CD8-positive, alpha-beta memory T cell (primary cell): ENCODE measurements at places on chromosomes 5 and 9. TPM values are rescaled to one million over a fixed set of nuclear protein-coding genes. Genes with fewer than 3 reads are reported as not detected.

DNA sequence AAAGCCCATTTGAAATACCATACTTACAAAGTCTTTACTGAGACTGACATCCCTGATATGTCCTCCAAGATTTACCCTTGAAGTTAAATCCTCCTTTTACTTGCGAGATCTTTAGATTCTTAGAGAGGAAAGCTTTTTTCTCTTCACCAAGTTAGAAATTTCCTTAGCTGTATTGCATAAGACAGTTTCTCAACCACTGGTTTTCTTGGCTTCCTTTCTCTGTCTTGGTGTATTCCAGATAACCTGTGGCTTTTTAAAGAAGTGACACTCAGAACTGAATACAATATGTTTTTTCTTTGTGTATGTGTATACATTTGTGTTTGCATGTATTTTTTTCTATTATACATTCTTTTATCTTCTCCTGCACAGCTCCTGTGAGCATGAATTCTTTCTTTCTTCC lies 65.0 kb downstream of the SNCAIP start:
- no peak overlapping the region for H3K4me3 ChIP-seq
- no peak overlapping the region for H3K27ac ChIP-seq
- no peaks in the 10 kb centered on the region for H3K4me1 ChIP-seq
- H3K27me3 ChIP-seq, result no peaks in the 10 kb centered on the region
- DNase-seq, result no peak

GRCh38 chr5:14588758-14589543 lies 7.4 kb downstream of the OTULINL start:
- no peaks in the 10 kb centered on the region for H3K36me3 ChIP-seq
- H3K4me3 ChIP-seq, result no peak overlapping the region
- H3K27ac ChIP-seq, result no peak overlapping the region
- DNase-seq, result no peak
- H3K27me3 ChIP-seq, result no peaks in the 10 kb centered on the region

DNA sequence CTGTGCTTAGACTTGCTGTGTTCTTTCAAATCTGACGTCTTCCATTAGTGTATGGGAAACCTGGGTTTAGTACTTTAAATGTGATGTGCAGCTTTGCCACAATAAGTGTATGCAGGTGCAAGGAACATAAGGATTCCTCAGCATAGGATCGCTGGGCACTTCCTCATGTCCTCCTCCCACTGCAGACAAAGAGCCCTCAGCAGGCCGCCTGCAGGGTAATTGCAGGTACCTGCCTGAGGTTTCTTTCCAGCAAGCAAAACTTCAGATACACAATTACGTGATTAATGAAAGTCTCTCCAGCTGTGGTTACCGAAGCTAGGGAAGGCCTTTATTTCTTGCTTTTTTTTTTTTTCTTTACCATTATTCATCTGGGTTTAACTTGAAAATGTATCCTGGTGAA lies 233.1 kb downstream of the RFK start:
- H3K36me3 ChIP-seq, result no peaks in the 10 kb centered on the region
- H3K4me1 ChIP-seq, result no peaks in the 10 kb centered on the region
- no peaks in the 10 kb centered on the region for H3K27me3 ChIP-seq

- H3K4me1 ChIP-seq, result no peaks in the 10 kb centered on the region
- no peak for DNase-seq
- no peak overlapping the region for H3K27ac ChIP-seq
These were observed 110.1 kb downstream of the SIL1 start for GRCh38 chr5:139088024-139088423.

GRCh38 chr5:176943816-176944215 lies 44.7 kb upstream of the HK3 start:
- H3K4me3 ChIP-seq, result no peak overlapping the region
- no peak overlapping the region for H3K27ac ChIP-seq
- DNase-seq, result no peak
- H3K4me1 ChIP-seq, result no peaks in the 10 kb centered on the region
- no peaks in the 10 kb centered on the region for H3K27me3 ChIP-seq
- H3K36me3 ChIP-seq, result peaks cover 20% of the 10 kb centered on the region

- H3K4me1 ChIP-seq, result peaks cover 31% of the 10 kb centered on the region
- H3K27me3 ChIP-seq, result no peaks in the 10 kb centered on the region
- no peak overlapping the region for H3K27ac ChIP-seq
- peaks cover 7% of the 10 kb centered on the region for H3K36me3 ChIP-seq
- H3K4me3 ChIP-seq, result no peak overlapping the region
These were observed 11.8 kb upstream of the LNPEP start for GRCh38 chr5:96924016-96924443.

DNA sequence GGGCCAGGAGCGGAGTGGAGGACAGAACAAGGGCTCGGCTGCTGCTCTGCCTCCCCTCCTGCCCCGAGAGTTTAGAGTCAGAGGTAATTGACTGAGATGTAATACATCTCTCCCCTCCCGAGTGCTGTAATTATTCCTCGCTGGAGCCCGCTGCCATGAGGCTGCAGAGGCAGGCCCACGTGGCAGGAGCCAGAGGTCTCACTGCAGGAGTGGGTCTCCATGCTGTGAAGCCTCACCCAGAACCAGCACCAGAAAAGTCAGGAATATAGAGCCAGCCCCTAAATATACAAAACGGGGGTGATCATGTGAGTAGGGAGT lies 2.5 kb downstream of the FAM163B start:
- no peak overlapping the region for H3K27ac ChIP-seq
- peaks cover 5% of the 10 kb centered on the region for H3K4me1 ChIP-seq
- H3K36me3 ChIP-seq, result no peaks in the 10 kb centered on the region
- no peak overlapping the region for H3K4me3 ChIP-seq

DNA sequence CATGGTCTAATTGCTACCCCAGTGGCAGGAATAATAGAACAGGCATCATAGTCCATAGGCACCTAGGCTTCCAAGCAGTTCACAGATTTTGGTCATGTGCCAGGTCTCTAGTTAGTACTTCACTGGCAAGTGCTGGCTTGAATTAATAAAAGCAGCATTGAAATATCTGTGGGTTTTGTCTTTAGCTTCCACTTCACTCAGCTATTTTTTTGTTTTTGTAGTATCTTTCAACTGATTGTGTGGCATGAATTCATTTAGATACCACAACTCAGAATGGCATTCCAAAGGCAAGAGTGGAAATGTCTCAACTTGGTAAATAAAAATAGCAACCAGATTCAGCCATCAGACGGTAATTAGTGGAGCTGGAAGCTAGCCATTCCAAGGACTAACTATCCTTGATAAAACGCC lies 27.9 kb upstream of the ITGA2 start:
- DNase-seq, result no peak
- H3K4me1 ChIP-seq, result no peaks in the 10 kb centered on the region
- no peak overlapping the region for H3K4me3 ChIP-seq
- H3K36me3 ChIP-seq, result no peaks in the 10 kb centered on the region
- H3K27ac ChIP-seq, result no peak overlapping the region
- H3K27me3 ChIP-seq, result no peaks in the 10 kb centered on the region

GRCh38 chr9:108525186-108525585 lies 330.6 kb downstream of the ACTL7B start:
- no peak overlapping the region for H3K27ac ChIP-seq
- DNase-seq, result no peak
- no peaks in the 10 kb centered on the region for H3K27me3 ChIP-seq
- H3K4me3 ChIP-seq, result no peak overlapping the region
- H3K4me1 ChIP-seq, result no peaks in the 10 kb centered on the region

- peaks cover 24% of the 10 kb centered on the region for H3K4me1 ChIP-seq
- DNase-seq, result peak; percentile 88
- peak overlapping the region; percentile 95 for H3K27ac ChIP-seq
- no peaks in the 10 kb centered on the region for H3K36me3 ChIP-seq
- H3K4me3 ChIP-seq, result peak overlapping the region; percentile 96
- H3K27me3 ChIP-seq, result no peaks in the 10 kb centered on the region
These were observed 613 bp downstream of the ZBTB5 start for GRCh38 chr9:37464426-37465248.

Gene NAIP
- total RNA-seq, result 3.4 TPM

Gene BTNL8
- 0.13 TPM for total RNA-seq

Gene JAKMIP2
- total RNA-seq, result 1.8 TPM

Gene ARID3C
- 0.22 TPM for total RNA-seq

Gene SELENOP
- 1.2 TPM for total RNA-seq

Gene TMEM174
- not detected for total RNA-seq
